ENCODE measurements at places on chromosomes 1 and 21. TPM values are rescaled to one million over a fixed set of nuclear protein-coding genes. Genes with fewer than 3 reads are reported as not detected.

ZSCAN20 gene
- total RNA-seq = 4.3 TPM

HSD11B1 gene
- total RNA-seq = 16.9 TPM

GALE gene
- 62.9 TPM for total RNA-seq

FMO1 gene
- total RNA-seq = 1.3 TPM

DNA sequence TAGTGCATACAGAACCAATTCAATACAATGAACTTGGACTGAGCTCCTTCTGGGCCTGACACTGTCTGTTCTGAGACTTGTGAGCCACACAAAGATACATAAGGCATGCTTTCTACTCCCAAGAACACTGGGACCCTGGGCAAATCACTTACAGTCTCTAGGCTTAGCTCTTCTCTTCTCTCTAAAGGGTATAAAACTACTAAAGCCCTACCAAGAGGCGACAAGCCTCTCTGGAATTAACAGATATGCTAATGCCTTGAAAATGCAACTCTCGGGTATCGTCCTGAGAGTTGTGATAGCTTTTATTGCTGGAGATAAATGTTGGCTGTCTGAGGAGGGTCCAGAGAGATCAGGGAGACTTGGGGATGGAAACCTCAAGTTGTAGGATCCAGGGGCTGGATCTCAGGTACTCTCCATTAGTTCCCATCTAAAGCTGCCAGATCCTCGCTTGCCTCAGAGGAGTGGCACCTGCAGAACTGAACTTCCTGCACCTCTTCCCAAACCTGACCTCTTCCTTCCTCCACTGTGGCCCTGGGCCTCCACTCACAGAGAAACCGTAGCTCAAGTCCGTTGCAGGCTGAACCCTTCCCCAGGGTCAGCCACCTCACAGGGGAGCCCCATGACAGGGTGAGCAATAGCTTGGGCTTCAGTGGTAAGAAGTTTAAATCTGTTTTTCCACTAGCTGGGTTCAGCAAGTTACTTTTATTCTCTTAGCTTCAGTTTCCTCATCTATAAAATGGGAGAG is 11.5 kb upstream of the CFAP45 start:
- peak; percentile 22 for DNase-seq

DNA sequence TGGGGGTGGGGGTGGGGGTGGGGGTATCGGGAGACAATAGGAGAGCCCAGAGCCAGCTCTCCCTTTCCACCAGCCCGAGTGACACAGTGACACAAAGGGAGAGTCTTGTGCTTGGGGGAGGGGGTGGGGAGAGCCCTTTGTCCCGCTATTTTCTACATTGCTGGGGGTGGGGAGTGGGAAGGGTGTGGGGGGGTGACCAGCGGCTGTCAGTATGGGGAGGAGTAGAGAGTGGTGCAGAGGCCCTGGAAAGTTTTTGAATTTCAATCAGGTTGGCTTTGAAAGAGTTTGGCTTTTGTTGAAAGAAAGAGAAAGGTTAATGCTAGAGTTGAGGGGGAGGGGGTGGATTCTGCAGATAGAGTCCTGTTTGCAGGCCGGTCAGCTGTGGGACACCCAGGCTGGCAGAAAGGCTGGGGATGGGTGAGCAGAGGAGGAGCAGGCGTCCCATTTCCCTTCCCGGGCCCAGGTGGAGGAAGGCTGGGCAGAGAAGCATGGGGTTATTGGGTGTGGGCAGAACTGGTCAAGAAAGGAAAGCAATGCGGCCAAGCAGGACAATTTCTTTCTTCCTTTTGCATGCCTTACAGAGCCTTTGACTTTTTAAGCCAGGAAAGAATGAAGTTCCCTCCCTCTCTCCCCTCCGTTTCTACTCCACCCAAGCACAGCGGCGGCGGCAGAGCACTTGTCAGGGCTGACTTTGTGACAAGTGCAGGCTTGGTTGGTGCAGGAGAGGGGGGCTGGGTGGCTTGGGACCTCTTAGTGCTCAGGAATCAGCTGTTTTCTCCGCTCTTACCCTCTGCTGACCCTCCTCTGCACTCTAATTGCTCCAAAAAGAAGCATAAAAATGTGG is 96.2 kb downstream of the RNF220 start:
- no peak for DNase-seq

- peak; percentile 78 for DNase-seq
These were observed 28.6 kb downstream of the AKNAD1 start for GRCh38 chr1:108828074-108828961.

DNA sequence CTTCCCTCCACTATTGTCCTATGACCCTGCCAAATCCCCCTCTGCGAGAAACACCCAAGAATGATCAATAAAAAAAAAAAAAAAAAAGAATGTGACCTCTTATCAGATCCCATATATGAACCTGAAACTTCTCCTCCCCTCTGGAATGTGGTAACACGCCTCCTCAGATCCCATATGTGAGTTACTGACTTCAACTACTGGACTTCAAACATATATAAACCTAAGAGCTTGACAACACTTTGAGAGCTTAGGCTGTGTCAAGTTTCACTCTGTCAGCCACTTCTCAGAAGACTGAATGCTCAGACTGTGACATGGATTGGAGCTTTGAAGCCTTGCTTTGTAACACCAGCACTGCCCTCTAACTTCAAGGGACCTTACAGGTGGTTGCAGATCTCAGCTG is 148.4 kb downstream of the COP1 start:
- DNase-seq = no peak

Measured in upper lobe of right lung (tissue), 1 donor.